NCI-H1694 (cell line): ENCODE measurements at places on chromosomes 7 and 10.

- DNase-seq: no peak
These were observed 295.8 kb upstream of the LRRTM3 start for GRCh38 chr10:66629996-66630395.

DNA sequence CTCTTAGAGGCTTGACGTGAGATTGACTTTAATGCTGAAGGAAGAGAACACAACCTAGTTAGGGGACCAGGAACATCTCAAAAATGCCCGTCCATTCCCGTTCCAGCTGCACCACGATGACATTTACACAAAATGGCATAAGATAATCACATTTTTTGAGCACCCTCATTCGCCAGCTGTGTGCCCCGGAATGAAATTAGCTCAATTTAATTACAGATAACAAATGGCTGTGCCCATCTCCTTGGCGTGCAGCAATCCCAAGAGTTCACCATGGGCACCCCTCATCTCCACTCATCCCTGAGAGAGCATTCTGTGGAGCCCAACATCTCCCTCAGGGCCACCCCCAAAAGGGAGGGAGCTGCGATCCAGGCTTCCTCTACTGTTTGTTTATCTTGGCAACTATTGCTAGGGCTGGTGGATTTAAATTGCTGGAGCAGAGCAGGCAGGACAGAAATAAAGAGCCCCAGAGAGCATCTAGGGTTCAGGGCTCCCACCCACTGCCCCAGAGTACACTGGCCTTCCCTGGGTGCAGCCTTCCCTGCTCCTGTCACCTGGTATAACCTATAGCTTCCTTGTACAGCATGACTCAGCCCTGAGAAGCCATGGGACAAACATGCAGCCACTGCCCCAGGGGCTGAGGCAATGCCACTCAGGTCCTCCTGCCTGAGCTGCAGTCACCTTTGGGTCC lies 263.5 kb downstream of the ZEB1 start:
- no peak for DNase-seq

DNA sequence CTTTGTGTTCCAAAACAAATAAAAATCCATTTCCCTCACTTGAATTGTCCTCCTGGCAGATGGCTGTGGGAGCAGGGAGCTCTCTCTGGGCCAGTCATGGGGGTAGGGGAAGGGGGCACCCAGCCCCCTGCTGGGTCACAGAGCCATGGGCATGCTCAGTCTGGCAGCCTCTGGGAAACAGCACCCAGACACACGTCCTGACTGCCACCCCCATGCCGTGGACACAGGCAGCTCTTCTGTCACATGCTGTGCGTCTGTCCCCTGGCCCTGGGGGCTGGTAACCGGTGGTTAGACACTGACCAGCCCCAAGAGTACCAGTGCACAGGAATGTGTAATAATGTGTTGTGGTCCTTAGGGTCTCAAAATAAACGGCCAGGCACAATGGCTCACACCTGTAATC lies 47.0 kb downstream of the RASGEF1A start:
- no peak for DNase-seq

DNA sequence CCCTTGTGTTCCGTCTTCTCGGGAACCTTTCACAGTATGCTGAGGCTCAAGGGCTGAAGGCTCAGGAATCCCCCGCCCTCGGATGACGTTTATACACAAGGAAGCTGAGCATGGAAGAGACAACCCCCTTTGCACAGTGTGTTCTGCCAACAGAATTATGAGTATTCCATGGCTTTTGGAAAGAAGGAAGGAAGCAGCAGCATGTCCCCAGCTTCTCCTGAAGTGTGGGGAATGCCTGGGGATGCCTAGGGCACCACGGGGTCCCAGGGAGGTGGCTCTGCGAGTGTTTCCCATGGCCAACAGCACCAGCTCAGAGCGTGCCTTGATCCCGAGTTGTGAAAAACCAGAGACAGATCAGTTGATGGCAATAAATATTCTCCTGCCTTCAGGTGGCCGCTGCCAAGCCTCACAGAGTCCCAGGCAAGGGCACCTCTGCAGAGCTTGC lies 88.8 kb upstream of the DDC start:
- no peak for DNase-seq

GRCh38 chr10:122121059-122121458 lies 132.1 kb downstream of the TACC2 start:
- no peak for DNase-seq
